ENCODE measurements at places on chromosomes 7 and 10.

DNA sequence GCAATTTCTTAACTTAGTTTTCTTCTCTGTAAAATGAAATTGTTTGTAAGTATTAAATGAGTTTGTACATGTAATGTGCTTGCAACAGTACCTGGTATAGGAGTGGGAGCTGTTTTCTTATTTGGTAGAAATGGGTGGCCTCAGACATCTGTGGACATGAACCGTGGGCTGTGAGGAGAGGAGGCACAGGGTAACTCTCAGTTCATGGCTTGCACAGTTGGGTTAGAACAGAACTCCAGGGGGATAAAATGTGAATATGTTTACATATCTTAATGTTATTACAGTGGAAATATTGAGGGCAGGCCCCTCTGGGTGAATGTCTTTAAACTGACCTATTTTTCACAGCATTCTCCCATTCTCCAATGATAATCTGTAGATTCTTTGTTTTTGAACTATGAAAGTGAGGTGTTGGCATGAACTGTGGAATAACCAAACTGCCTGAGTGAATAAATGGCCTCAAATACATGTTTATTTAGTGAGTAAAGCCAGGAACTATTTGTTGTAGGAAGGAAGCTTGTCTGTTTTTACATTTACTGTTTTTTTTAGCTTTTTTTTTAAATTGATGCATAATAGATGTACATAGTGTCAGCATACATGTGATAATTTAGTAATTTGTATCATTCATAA, 2.6 kb downstream of the ABCA13 start:
- DNase-seq = no peak

- DNase-seq = no peak
Measured at GRCh38 chr10:121138112-121138860, 287.1 kb downstream of the WDR11 start.

- DNase-seq = no peak
Measured at GRCh38 chr7:4703532-4703931, 21.4 kb downstream of the FOXK1 start.

- no peak for DNase-seq
Measured at GRCh38 chr10:14063531-14064285, 267.0 kb downstream of the FRMD4A start.

- DNase-seq = no peak
Measured at GRCh38 chr7:15288741-15289140, 273.1 kb downstream of the AGMO start.

GRCh38 chr10:58094985-58095718, 172.5 kb downstream of the IPMK start:
- DNase-seq = no peak

GRCh38 chr7:91083855-91084644, 180.2 kb upstream of the FZD1 start:
- DNase-seq = no peak

DNA sequence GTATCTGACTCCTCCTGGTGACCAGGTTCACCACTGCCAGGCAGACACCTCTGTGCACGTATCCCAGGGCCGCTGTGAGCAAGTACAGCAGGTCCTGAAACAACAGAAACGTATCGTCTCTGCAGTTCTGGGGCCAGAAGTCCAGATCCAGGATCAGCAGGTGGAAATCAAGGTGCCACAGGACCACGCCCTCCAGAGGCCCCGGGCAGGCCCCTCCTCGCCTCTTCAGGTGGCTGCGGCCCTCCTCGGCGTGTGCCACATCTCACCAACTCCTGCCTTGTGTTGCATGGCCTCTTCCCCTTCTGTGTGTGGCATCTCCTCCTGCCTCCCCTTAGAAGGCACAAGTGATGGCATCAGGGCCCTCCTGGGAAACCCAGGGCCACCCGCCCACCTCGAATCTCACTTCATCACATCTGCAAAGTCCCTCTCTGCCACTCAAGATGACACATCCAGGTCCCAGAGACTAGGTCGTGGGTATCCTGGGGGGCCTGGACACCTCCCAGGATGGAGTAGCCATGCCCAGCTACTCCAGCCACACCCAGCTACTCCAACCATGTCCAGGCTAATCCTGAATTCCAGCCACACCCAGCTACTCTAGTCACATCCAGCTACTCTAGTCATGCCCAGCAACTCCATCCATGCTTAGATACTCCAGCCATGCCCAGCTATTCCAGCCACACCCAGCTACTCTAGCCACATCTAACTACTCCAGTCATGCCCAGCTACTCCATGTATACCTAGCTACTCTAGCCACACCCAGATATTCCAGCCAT, 52.6 kb upstream of the DNAAF5 start:
- DNase-seq = no peak

GRCh38 chr10:77398986-77399755, 238.4 kb downstream of the KCNMA1 start:
- DNase-seq = no peak

DNA sequence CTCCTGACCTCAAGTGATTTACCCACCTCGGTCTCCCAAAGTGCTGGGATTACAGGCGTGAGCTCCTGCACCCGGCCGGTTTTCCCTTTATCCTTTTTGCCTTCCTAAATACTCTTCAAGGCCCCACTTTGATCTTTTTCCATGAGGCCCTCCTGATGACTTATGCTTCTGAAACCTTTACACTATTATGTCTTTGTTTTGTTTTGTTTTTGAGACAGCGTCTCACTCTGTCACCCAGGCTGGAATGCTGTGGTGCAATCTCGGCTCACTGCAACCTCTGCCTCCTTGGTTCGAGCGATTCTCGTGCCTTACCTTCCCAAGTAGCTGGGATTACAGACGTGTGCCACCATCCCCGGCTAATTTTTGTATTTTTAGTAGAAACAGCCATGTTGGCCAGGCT, 3.8 kb downstream of the STMP1 start:
- no peak for DNase-seq

- DNase-seq = no peak
Measured at GRCh38 chr10:88659725-88660597, 4.3 kb upstream of the LIPF start.

- no peak for DNase-seq
Measured at GRCh38 chr7:155274633-155275355, 22.9 kb upstream of the INSIG1 start.

DNA sequence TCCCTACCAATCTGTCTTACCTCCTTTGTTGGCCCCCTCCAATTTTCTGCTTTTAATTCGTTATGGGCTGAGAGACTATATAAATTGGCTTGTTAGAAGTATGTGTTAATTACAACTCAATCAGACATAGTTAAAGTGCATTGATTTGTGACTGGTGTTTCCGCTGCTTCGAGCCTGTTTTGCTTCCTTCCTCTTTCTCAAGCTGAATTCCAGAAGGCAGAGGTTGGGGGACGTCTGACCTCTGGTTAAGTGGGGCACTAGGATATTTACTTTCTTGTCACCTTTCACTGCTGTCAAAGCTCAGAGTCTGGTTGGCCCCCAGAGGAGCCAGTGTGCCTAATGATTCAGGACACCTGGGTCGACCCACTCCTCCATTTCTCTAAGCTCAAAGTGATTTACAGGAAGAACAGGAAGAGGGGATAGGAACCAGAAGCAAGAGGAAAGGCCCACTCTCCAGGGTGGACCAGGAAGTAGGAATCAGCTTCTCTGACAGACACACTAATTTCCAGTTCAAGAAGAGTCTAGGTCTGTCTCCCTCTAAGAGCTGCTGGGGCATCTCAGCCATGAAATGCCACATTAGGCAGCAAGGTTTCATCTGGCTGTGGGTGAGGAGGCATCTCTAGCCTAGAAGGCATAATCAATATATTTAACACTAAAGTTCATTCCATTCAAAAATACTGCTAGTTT, 397.2 kb upstream of the NPVF start:
- DNase-seq = no peak

DNA sequence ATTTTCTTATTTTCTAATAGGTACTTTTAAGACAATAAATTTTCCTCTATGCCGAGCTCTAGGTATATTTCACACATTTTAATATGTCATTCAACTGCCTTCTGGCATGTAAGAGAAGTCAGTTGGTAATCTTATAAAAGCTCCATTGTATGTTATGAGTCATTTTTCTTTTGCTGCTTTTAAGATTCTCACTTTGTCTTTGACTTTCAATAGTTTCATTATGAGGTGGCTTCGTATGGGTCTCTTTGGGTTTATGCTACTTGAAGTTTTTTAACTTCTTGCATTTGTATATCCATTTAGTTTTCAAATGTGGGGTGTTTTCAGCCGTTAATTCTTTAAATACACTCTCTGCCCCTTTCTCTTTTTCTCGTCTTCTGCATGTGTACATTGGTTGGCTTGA, 80.5 kb downstream of the ABCA13 start:
- peak; percentile 74 for DNase-seq

DNA sequence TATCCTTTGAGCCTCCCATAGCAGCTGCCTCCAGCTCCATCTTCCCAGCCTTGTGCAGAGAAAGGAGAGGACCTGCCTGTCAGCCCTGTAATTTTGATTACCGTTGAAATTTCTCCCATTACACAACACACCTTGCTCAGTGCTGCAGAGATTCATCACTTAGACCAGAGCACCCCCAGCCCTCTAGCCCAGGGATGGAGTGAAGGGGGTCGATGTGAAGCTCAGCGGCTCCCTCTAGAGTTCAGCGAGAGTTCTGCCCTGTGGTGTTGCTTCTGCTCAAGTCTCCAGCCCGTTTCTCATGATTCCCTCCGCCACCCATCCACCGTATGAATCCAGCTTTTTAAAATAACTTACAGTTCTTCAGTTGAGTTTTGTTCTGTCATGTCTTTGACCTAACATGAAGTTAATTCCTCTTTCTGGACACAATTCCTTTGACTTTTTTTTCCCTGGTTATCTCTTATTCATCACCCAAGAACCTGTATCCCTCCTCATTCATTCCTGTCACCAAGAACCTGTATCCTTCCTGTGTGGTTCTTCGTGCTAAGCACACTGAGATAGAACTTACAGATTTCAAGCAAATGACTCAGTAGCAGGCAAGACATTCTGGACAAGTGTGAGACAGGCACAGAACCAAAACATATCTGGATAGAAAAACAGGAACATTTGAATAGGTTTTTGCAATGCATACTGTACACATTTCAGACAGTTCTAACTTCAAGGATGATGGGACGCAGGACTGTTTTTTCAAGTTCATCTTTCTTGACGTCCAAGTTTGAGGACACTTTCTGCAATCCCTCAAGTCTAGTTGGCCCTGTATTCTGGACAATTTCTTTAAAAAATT, 35.0 kb upstream of the ZNF32 start:
- DNase-seq = peak; percentile 34

- no peak for DNase-seq
Measured at GRCh38 chr7:54729107-54729506, 29.9 kb downstream of the SEC61G start.

- no peak for DNase-seq
Measured at GRCh38 chr7:85081392-85081791, 105.5 kb downstream of the SEMA3D start.

DNA sequence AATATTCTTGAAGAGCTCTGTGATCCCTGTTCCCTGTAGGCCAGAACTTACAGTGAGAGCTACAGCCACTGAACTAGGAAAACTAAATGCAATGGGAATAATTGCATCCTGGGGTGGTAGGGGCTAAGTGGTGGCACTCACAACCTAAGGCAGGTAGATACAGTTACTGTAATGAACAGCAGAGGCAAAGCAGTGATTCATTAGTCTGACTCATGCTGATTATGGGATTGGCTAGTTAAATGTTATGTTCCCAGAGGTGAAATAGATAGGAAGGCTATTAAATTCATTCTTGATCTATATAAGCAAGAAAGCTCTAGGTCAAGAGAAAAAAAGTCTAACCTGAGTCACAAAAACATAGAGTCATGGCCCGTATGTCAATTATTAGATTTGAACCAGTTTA, 173.1 kb upstream of the MALRD1 start:
- DNase-seq = no peak

- DNase-seq = no peak
Measured at GRCh38 chr7:75931680-75932079, 16.7 kb downstream of the POR start.

GRCh38 chr7:141549582-141549981, 1.6 kb upstream of the AGK start:
- no peak for DNase-seq

DNA sequence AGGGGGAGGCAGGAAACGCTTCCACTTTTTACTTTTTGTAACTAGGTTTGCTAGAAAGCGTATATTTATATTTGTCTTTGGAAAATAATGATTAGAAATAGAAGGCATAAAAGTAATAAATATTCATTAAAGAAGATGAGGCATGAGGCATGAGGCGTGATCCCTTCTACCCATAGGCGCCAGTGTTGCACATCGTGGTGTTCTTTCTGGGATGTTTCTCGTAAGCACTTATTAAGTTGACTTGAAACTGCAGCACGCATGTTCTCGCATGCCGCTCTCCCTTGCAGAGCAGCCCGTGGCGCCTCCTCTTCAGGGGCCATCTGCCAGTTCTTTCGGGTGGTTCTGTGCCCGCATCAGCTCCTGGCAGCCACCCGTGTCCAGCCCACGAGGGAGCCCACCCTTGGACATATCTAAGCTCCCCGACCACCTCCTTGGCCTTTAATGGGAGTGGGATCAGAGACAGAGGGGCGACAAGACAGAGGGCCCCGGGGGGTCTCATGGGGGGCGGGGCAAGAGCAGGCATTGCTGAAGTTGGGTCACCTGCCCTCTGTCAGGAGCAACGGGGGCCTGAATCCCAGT, 28.5 kb upstream of the CSGALNACT2 start:
- no peak for DNase-seq

- DNase-seq = no peak
Measured at GRCh38 chr10:77577666-77578229, 59.9 kb downstream of the KCNMA1 start.

DNA sequence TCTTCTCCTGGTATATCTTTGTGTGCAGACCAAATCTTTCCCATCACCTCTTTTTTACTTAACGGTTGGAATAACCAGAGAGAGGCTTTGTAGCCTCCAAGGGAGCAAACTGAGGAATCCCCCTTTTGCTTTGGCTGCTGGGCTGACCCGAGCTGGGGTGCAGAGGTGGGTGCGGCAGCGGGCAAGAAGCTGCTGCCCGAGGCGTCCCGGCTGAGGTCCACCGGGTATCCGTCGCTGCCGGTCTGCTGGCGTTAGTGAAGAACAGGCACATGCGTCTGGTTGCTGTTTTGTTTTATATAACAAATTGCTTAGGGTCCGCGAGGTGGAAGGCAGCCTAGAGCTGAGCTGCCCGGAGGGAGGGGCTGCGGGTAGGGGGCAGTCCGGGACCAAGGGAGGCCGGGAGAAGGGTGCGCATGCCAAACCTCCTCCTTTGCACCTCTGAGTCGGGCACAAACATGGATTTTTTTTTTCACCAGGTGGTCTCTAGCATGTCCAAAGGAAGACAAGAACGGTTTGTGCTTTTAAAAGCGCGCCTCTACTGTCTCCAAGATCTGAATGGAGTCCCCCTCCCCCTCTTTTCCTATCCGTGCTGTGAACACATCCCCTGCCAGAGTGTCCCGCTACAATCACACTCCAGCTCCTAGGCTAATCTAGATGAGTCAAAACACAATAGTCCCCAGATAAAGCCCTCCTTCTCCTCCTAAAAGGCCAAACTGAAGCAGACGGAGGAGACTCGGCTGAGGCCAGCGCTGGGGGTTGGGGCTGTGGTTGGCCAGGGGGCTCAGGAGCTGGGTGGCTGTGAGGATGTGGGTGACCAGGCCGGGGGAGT, 6.8 kb upstream of the GATA3 start:
- DNase-seq = no peak

DNA sequence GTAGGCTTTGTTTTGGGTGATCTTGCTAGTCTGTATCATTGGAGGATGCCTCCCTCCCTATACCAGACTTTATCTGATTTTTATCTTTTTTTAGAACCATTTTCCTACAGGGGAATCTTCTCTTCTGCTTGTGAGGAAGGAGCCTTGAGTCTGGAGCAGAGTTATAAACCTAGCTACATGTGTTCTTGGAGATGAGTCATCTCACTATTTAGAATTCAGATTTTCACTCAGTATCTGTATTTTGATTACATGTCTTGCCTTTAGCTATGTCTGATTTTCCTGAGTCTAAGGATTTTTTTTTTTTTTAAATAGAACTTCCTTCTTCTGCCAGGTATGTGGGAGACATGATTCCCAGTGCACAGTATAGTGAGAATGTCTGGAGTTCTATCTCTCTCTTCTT, 211.6 kb upstream of the MBL2 start:
- no peak for DNase-seq

Data from activated CD4-positive, alpha-beta T cell treated with anti-CD3 and anti-CD28 coated beads, Interleukin-2, Interleukin-6, amounts not matched to agents 100 ng/mL and 50 ng/mL, durations not matched to agents 16 hours and 8 hours (primary cell).